ENCODE measurements at places on chromosomes 3 and 15.

GRCh38 chr15:94293411-94294402 lies 62.3 kb downstream of the MCTP2 start:
- no peak for DNase-seq

- no peak for DNase-seq
Measured at GRCh38 chr3:46110701-46111493, 83.6 kb upstream of the XCR1 start.

GRCh38 chr3:55508335-55508734 lies 21.2 kb upstream of the WNT5A start:
- no peak for DNase-seq

GRCh38 chr15:75646112-75646943 lies 1.4 kb upstream of the SNX33 start:
- no peak for DNase-seq

- no peak for DNase-seq
Measured at GRCh38 chr3:98806521-98806920, 43.4 kb downstream of the ST3GAL6 start.

DNA sequence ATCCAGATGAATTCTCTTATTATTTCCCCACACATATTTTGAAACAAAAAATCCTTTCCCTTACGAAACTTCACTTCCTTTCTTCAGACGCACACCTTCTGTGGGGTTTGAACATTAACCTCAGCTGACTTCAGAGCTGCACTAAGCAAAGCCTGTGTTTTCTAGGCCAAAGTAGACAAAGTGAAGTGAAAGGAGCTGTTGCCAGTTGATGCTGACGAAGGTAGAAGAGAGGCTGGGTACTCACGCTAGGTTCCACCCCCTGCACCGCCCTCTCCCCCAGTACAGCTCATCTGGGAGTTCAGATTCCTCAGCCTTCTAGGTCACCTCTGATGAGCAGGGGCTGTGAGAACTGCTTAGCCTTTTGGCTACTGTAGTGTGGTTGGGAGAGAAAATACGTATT lies 24.1 kb downstream of the DUT start:
- no peak for DNase-seq

GRCh38 chr3:50177346-50177745 lies 14.1 kb upstream of the GNAT1 start:
- DNase-seq: no peak

- no peak for DNase-seq
Measured at GRCh38 chr3:177470197-177470941, 273.1 kb upstream of the TBL1XR1 start.

DNA sequence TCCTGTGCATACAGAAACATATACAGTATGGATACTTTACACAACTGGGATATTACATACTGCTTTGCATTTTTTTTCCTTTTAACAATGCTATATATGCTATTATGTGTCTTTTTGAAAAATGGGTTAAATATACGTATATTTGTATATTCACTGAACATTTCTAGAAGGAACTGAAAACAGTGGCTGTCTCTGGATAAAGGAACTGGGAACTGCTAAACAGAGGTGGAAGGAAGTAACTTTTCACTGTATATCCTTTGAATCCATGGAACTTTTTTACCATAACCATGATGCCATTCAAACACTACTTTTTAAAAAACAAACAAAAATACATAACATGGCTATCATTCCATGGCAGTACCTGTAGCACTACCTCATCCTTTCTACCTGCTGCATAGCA lies 1.8 kb downstream of the MTFMT start:
- DNase-seq: no peak

DNA sequence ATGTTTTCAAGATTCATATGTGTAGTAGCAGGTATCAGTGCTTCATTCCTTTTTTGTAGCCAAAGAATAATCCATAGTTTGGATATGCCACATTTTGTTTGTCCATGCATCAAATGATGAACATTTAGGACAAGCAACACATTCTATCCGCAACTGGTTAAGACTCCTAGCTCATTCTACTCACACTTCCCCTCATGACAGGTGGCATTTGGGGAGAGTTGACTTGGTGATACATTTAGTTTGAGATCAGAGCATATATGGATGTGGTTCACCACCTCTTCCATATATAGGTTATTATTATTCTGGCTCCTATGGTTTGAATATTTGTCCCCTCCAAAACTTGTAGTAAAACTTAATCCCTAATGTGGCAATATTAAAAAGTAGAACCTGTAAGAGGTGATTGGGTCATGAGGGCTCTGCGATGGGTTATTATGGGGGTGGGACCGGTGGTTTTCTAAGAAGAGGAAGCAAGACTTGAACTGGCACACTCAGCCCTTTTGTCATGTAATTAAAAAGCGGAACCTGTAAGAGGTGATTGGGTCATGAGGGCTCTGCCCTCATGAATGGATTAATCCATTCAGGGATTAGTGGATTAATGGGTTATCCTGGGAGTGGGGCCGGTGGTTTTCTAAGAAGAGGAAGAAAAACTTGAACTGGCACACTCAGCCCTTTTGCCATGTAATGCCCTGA lies 75.3 kb upstream of the HRH1 start:
- DNase-seq: no peak

GRCh38 chr3:195867631-195868335 lies 40.6 kb downstream of the TNK2 start:
- no peak for DNase-seq

DNA sequence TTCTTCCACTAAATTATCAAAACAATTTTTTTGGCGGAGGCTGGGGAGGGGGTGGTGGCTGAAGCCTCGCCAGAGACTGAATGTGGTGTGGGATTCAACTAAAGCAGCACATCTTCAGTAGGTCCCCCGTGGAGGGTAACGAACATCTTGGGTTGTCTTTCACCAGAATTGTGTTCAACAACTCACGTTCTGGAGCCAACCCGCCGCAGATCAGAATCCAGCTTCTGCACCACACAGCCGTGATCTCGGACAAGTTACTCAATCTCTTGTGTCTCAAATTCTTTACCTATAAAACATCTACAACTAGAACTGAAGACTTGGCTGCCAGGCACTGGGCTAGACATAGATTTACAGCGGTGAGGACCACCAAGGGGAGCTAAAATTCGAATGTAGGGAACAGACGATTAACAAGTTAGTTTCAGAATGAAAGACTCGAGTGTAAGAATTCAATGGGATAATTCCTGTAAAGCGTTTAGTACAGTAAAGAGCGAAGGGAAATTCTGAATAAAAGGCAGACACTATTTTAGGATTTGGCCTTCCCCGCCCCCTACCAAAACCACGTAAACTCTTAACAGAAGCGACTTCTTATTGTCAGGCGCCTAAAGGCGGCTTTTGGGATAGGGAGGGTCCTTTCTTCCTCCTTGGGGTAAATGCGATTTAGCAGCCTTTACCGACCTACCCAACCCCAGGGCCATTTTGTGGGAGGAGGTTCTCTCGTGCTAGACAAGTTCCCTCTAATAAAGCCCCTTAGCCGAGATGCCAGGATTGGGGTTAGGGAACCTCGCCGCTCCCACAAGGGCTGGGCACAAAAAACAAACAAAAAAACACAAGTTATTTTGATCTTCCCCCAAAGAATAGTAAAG lies 697 bp upstream of the RAB5A start:
- DNase-seq: peak; percentile 2

- no peak for DNase-seq
Measured at GRCh38 chr15:78234515-78235040, at the start of gene ACSBG1. ACSBG1 (minus strand) TSS chr15:78234565; CDS start chr15:78234501, 64 bp downstream.

DNA sequence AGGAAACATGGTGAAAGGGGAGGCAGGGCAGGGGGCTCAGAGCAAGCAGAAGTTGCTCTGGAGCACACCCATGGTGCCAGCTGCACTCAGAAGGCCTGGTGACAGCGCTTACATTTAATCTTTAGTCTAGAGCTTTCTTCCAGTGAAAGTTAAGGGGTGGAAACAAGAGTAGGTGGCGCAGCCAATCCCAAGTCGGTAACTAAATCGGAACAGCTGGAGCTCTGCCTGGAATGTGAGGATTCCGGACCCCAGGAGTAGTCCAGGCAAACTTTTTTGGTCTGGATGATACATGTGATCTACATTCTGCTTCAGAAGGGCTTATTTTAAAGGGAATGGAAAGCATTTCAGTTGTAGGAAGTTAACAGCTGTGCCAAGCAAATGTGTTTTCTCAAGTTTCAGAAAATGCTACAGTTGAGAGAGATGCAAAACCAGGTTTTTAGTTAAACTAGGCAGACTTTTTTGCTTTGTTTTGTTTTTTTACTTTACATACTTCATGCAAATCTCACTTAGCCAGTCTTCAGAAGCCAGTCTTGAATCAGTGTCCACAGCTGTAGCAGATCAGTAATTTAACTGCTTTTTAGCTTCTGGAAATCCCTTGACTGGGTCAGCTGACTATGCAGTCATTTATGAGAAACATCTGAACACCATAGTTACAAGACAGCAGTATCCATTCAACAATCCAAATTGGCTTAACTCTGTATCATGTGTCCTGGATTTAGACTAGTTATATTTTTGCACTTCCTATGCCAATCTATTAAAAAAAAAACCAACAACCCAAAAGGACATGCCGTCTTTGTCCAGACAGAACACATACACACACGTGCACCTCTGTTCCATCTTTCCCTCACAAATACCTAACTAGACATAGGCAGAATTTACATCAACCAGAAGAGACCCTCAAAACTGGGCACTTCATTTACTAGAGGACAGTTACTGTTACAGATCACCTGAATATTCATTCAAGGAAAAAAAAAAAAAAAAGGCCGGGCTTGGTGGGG lies 33.2 kb downstream of the ZNF106 start:
- DNase-seq: peak; percentile 14
